ENCODE measurements at places on chromosomes 4 and X.

DNA sequence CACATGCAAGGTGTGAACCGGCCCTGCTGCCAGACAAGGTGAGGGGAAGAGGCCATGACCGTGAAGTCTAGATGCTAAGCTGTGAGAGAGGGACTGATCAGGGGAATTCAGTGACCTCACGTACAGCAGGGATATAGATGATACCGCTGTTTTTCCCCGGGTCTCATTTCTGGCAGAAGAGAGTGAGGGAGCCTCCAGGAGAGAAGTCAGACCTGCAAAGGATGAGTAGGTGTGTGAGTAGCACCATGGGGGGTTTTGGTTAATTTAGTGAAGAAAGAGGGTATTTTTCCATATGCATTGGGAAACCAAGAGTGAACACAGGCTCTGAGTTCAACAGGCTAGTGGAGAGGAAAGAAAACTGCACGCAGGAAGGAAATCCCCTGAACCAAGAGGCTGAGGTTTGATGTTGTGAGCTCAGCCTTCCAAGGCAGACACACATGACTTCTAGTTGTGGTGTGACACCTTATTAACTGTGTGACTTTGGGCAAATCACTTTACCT, 127.6 kb upstream of the GATB start:
- DNase-seq, result no peak

DNA sequence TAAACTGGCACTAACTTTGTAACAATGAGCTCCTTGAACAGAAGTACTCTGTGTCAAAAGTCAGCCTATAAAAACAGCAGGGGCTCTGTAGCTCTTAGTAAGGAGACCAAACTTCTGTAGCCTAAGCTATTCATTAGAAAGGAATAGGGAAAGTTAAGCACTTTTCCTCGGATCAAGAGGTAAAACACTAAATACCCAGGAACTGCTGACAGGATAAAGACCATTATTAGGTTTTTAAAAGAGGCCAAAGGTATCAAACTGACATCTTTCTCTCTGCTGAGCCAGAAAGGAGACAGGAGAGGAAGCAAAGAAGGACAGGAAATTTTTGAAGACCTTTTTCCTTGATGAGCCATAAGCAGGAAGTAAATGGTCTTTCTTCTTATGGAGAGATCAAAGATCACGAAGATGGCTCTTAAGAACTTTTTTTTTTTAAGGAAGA, 31.9 kb downstream of the ANAPC10 start:
- no peak for DNase-seq

DNA sequence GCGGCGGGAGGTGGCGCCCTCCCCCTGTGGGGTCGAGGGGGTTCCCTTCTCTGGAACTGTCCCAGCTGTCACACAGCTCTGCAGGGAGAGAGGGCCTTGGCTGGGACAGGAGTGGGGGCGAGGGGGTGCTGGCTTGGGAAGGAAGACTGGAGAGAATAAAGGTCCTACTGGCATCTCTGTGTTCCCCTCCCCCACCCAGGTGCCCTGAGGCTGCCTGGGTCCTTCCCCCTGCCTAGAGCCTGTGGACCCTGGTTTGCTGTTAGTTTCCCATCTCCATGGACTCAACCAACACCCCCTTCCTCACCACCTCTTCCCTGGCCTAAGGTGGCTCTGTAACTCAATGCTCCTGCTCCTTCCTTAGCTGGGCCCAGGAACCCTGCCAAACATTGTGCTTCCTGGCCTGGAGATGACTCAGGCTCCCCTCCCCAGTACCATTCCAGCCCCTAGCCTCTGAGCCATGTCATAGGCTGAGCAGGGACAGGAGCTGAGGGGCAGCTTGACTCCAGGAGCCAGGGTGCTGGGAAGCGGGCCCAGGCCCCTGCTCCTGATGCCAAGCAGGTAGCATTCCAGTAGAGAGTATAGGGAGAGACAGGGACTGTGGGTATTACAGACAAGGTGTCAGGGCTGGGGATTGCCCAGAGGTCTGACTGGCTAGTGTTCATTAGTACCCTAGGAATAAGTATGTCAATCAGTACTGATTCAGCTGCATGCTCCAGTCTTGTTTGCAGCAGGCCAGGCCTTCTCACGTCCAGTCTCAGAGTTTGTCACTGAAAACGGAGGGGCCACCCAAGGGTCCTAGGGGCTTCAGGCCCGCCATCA, 100.7 kb downstream of the EFNB1 start:
- DNase-seq, result no peak

GRCh38 chr4:67701517-67701850, 529 bp upstream of the UBA6 start:
- no peak for DNase-seq

GRCh38 chr4:38815885-38816782, 11.5 kb upstream of the TLR1 start:
- DNase-seq, result no peak

GRCh38 chrX:45722471-45722870, 521.8 kb upstream of the DIPK2B start:
- no peak for DNase-seq

DNA sequence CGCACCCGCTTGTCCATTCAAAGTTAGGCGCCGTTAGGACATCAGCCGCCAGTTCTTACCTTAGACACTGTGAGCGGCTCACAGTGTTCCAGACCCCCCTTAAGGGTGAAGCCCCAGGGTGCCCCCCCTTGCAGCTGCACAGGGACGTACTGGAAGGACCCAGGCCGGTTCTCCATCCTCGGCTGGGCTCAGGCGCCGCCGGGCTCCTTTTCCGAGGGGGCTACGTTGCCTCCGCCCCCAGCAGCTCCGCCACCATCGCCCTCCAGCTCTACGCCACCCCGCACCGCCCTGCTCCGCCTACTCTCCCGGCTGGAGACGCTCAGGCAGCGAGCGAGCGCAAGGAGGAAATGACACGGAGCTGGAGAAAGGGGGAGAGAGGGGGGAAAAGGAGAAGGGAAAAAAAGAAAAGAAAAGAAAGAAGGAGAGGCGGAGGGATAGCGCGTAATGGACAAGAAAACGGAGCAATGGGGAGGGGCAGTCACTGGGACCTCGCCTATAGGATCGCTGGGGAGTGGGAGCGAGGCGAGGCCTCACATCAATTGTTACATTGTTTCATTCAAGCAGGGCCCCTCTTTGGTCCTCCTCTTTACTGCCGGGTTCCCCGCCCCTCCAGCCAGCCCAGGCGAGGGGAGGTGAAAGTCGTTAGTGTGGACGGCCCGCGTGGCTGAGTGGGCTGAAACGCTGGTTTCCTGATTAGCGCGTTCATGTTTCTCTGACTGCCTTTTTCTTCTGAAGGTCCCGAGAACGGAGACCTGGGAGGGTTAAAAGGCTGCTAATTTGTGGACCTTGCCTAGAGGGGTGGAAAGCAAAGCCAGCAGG, at the start of gene SHROOM4:
Gene SHROOM4, minus strand, starts transcription at position 352 of the 819 bp plus-strand sequence. Its CDS starts 176 bp downstream, at position 176.
- no peak for DNase-seq

All from NCI-H524 treated with DMSO at 0.1 percent for 48 hours (cell line).